ENCODE measurements at places on chromosomes 4 and X.

GRCh38 chrX:150038315-150038714 is 100.0 kb upstream of the EOLA2 start:
- no peak for DNase-seq

DNA sequence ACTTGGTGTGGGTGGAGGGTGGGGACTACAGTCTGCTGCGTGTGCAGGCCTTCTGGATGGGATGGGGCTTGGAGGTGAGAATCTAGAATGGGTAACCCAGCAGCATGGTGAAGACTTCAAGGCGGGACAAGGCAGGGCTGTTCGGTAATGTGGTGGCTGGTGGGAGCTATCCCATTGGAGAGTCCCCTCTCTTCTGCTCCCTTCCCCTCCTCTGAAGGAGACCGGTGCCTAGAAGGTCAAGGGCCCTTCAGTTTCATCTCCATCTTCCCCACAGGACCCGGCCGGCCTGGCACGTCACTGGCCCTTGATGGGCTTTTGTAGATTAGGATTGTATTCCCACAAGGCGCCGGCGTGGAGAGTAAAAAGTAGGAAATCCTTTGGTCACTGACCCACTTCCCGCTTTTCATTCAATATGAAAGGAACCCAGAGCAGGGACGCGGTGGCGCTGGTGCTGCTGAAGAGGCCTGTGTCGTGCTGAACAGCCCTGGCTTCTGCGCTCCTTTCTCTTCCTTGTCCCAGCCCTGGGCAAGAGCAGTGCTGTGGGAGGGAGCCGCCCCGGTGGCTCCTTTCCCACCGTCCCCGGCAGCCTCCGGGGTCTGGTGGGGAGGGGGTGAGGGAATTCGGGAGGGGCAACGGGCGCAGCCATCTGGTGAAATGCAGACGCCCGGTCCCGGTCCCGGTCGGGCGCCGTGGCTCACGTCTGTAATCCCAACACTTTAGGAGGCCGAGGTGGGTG is 7.3 kb upstream of the HMGB3 start:
- DNase-seq, result no peak

DNA sequence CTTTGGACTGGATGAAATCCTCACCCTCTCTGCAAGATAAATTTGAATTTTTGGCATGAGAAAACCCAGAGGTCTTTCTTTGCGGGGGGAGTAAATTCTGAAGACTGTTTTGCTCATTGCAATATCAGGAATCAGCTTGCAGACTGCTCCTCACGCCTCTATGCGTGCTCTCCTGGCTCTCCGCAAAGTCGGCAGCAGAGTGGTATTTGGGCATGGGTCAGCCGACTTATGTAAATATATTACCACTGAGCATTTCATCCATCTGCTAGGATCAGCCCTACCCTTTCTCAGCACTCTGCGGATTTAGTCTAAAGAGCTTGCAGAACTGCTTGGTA is 288.0 kb downstream of the ASMT start:
- no peak for DNase-seq

GRCh38 chr4:33924239-33924638 is 2320.1 kb downstream of the ARAP2 start:
- no peak for DNase-seq

DNA sequence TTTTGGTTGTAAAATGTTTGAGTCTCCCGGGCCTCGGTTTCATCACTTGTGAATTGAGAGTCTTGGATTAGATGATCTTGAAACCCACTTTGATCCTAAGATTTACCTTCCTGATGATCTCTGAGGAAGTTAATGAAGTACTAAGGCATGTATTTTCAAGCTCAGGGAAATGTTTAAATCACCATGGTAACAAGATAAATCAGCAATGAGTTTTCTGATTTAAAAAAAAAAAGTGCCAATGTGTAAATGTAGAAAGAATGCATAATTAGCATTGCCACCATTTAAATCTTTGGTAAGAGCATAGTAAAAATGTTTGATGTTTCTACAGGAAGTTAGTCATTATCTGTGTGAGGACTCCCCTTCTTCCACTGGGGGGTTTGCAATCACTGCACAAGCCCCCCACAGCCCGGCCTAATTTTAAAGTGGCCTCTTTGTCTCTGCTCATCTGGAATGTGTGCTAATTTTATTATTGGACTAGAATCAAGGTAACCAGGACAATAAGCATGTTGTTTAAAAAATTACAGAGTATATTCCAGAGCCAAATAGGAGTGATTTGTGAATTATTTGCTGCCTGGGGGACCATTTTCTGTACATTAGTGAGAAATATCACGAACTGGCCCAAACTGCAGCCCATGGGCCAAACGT is 93.6 kb downstream of the SLC34A2 start:
- no peak for DNase-seq

DNA sequence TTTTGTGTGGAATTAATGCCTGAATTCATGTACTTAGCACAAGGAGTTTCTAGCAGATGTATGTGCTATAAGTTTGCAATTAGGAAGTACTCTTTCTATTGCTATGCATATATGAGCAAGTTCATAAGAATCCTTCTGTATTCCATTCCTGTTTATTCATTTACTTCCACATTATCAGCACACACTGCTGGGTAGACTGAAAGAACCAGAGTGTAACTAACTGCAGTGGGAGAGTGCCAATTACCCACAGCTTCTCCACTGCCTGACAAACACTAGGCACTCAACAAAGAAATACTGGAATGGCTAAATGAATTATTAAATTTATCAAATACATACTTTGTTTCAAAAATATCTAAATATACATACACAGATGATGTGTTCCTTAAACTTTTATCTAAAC is 219.6 kb downstream of the CAMK2D start:
- DNase-seq, result no peak

GRCh38 chr4:16686195-16686594 is 212.2 kb downstream of the LDB2 start:
- no peak for DNase-seq

- DNase-seq, result no peak
Measured at GRCh38 chrX:87005885-87006284, 511.7 kb upstream of the KLHL4 start.

- no peak for DNase-seq
Measured at GRCh38 chr4:5640096-5640495, 68.3 kb downstream of the EVC2 start.

DNA sequence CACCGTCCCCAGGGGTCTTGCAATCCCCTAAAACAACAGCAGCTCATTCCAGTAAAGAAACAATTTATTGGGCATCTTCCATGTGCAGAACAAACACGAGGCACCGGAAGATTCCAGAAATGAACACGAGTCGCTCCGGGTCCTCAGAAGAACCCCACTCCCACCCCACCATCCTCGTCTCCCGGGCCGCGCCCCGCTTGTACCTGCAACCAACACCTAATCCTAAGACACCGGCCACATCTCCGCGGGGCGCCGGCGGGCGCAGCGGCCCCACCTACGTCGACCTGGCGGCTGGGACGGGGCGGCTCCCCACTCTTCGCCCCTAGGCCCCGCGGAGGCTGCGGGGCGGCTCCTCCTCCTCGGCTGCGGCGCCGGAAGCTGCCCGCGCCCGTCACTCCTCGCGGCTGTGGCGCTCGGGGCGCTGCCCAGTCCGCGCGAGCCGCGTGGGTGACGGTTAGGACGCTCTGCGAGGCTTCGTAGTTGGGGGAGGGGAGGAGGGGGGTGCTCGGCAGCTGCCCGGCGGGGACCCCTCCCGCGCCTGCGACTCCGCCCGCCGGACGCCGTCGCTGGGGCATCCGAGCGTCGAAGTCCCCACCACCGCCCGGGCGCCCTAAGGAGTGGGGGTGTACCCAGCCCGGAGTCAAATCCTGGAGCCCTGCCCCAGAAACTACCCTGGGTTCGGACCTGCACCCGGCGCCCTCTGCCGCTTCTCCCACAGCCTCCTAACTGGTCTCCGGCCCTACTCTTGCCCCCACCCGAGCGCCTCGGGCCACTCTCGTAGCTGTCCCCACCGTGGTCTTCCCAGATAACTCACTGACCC is at the start of gene CCDC158:
Gene CCDC158, minus strand, starts transcription at position 380 of the 820 bp plus-strand sequence. CDS start 17,934 bp downstream, outside the sequence.
- no peak for DNase-seq

GRCh38 chrX:125654501-125654900 is 334.8 kb downstream of the TEX13C start:
- DNase-seq, result no peak

- DNase-seq, result peak; percentile 58
Measured at GRCh38 chr4:3122081-3122563, 47.6 kb downstream of the HTT start.

- no peak for DNase-seq
Measured at GRCh38 chr4:140037353-140038030, 116.5 kb downstream of the MAML3 start.

- no peak for DNase-seq
Measured at GRCh38 chrX:47202316-47202715, 8.7 kb downstream of the UBA1 start.

DNA sequence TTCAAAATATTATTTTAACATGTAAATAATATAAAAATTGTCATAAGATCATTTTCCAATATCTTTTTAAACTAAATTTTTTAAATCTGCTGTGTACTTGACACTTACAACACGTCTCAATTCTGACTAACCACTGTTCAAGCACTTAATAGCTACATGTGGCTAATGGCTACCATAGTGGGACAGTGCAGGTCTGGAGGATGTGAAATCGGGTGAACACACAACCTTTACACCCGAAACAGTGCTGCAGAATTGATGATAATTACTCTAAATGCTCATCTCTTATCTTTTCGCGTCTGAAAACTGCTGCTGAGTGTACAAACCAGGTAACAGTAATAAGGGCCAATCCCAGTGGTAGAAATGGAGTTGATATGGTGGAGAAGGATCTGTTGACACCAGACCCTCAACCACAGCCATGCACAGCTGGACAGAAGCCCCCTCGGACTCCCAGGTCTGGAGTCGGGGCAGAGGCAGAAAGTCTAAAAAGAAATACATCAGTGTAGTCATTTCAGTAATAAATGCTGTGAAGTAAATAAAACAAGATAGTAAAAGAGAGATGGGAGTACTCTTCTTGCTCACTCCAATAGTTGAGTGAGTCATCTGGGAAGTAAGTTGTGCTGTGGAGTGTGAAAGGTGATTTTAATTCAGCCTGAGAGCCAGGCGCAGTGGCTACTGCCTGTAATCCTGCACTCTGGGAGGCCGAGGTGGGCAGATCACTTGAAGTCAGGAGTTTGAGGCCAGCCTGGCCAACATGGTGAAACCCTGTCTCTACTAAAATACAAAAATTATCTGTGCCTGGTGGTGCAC is 150.0 kb downstream of the CBR4 start:
- DNase-seq, result no peak

DNA sequence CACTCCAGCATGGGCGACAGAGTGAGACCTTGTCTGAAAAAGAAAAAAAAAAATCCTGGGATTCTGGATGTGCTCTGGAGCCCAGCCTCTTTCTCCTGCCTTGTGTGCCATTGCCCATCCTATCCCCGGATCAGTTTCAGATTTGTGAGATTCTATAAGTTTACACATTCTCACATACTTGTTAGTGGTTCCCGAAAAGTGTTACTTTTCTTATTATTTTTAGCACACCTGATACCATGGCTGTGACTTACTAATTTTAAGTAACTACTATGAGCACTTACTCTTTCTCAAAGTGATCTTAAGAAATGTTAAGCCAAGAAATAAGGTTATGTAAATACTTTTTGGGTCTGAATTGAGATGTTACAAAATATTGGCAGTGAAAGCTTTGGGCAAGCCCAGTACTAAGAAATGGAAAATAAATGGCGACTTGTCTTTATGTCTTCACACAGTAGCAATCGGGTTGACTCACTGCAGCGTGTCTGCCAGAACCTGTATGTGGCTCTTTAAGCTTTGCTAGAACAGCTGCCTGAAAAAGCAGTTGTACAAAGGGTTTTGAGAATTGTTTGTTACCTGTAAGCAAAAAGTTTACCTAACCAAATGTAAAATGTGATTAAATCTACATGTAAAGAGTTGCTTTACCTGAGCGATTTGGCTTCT is 118.7 kb downstream of the KLHL8 start:
- DNase-seq, result no peak

GRCh38 chr4:104491481-104492182 is 3.1 kb downstream of the CXXC4 start:
- DNase-seq, result peak; percentile 48

DNA sequence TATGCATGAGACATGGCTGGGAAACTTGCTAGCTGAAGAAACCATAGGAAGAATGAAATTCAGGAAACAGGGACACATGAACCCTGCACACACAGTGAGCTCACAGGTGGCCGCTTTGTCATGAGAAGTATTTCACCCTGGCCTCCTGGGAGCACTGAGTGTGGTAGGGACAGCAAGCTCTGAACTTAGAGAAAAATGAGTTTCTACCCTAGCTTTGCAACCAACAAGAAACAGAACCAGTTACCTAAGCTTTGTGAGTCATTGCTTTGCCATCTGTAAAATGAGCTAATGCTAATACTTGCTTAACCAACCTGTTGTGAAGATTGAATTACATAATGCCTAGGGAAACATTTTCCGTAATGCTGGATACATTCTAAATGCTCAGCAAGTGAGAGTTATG is 206.6 kb upstream of the HS3ST1 start:
- DNase-seq, result no peak

DNA sequence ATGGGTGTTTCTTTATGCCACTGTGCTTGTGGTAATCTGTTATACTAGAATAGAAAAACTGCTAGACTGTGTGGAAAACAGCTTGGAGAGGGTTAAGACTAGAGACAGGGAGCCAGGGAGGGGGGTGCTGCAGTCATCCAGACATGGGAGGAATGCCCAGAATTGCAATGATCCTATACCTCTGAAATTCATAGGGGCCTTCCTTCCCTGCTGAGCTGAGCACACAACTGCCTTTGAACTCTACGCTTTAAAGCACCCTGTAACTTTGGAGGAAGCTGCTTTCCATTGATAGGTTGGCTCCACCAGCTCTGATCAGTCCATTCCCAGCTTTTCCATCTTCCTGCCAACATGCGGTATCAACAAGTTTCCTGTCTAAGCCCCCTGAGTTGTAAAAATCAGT is 155.9 kb upstream of the RASGEF1B start:
- DNase-seq, result no peak

DNA sequence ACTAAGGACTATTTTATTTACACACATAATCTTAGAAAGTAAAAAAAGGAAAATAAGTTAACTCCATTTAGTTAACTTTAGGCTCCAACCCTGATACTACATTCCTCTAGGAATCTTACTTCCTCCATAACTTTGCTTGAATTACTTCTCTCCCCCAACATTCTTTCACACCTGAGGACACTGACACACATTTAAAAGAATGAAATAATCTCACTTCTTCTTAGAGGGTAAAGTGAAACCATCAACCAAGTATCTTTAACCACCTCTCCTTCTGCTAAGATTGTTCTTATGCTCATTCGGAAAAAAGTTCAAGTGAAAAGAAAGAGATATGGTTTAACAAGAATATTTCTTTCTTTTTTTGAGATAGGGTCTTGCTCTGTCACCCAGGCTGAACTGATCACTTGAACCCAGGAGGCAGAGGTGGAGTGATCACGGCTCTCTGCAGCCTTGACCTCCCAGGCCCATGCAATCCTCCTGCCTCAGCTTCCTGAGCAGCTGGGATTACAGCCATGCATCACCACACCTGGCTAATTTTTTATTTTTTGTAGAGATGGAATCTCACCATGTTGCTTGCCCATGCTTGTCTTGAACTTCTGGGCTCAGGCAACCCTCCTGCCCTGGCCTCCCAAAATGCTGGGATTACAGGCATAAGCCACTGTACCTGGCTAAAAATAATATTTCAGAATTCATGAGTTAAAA is 28.5 kb downstream of the SLC25A4 start:
- no peak for DNase-seq

Measured in KBM-7 (cell line).